GM23248 (cell line): ENCODE measurements at places on chromosomes 2 and 18. TPM values are rescaled to one million over a fixed set of nuclear protein-coding genes. Genes with fewer than 3 reads are reported as not detected.

GRCh38 chr2:208224802-208225201 lies 30.1 kb downstream of the IDH1 start:
- DNase-seq: peak; percentile 36
- H3K27ac ChIP-seq: no peak overlapping the region
- H3K4me3 ChIP-seq: no peak overlapping the region
- H3K4me1 ChIP-seq: peaks cover 19% of the 10 kb centered on the region
- no peaks in the 10 kb centered on the region for H3K36me3 ChIP-seq

DNA sequence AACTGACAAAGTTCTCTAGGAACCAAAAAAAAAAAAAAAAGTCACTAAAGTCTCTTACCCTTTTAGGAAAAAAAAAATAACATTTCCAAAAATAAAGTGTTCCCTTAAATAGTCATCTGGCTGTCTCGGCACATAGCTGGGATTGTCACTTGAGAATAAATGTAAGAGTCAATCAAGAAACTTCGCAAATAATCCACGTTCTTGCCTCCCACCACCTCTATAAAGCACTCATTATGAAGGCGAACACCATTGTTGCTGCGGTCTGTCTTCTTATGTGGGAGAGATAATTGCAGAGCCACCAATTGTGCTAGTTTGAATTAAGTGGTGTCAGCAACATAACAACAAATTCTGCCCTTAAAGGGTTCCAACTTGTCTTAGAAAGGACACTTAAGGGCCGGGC lies 163.7 kb downstream of the FBXO15 start:
- H3K4me3 ChIP-seq: no peak overlapping the region
- peaks cover 14% of the 10 kb centered on the region; the same call in 1 of the 2 replicates for H3K4me1 ChIP-seq
- no peaks in the 10 kb centered on the region for H3K36me3 ChIP-seq
- H3K27ac ChIP-seq: no peak overlapping the region

IFIH1 gene
- total RNA-seq: 1.6 and 2.0 TPM in 2 replicates

SLC11A1 gene
- not detected in 2 replicates for total RNA-seq

GRCh38 chr2:108925286-108925685 lies 63.7 kb downstream of the EDAR start:
- H3K27ac ChIP-seq: no peak overlapping the region
- H3K27me3 ChIP-seq: peaks cover 44% of the 10 kb centered on the region
- no peaks in the 10 kb centered on the region for H3K36me3 ChIP-seq
- DNase-seq: no peak
- no peak overlapping the region for H3K4me3 ChIP-seq

PLEKHA3 gene
- total RNA-seq: 5.6 and 9.4 TPM in 2 replicates

DNA sequence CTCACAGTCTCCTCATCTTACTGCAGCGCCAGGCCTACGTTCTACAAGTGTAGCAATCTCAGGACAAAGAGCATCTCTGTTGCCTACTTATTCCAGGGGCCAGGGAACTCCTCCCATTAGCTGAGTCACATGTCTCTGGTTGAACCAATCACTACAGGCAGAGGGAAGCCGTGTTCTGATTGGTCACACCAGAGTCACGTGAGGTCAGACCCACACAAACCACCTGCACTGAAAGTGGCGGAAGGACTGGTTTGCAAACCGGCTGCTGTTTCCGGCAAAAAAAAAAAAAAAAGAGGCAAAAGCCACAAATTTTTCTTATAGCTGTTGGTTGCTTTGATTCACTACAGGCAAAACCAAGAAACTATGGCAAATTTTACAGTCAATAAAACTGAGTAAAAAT lies 21.9 kb upstream of the USP14 start:
- no peak for DNase-seq
- no peaks in the 10 kb centered on the region for H3K4me1 ChIP-seq
- no peaks in the 10 kb centered on the region for H3K36me3 ChIP-seq
- H3K27me3 ChIP-seq: no peaks in the 10 kb centered on the region

- H3K27me3 ChIP-seq: no peaks in the 10 kb centered on the region
- no peaks in the 10 kb centered on the region for H3K36me3 ChIP-seq
- H3K4me1 ChIP-seq: peaks cover 19% of the 10 kb centered on the region
These were observed 192.8 kb downstream of the ZFP36L2 start for GRCh38 chr2:43033466-43034241.
